ENCODE measurements at places on chromosomes 4 and X. TPM values are rescaled to one million over a fixed set of nuclear protein-coding genes. Genes with fewer than 3 reads are reported as not detected.
A peak's percentile ranks its signal among the peaks of the same experiment; 100 is the strongest.

ENPP6 gene
- polyA plus RNA-seq: 9.4 TPM

DNA sequence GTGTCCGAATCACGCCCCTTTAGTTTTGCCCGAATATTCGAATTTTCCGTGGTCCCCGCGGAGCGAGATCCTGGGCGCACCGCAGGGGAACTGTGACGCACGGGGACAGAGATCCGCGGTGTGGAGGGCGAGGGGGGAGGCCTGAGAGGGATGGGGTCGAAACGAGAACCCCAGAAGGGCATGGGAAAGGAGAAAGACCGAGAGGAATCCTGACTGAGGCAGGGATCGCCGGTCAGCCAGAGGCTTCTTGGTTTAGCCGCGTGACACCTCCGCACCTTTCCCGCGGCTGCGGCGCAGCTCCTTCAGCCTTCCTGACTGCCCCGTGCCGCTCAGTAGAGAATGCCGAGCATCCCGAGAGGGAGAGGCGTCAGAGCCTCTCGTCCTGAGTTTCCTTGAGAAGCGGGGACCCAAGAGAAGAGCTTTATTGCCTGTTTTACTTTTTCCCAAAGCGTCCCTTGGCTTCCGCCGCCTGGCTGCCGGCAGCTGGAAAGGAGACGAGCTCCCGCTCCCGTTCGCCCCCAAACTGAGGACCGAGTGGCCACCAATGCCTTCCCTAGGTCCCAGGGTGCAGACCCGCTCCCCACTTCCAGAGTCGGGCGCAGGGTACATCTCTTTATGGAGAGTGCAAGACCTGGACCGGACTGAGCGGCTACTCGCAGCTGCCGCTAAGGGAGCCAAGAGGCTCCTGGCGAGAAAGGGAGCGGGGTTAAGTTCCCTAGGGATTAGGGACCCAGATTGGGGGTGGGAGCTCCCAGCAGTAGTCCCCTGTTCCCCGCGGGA is 911 bp upstream of the GPR50 start:
- DNase-seq: no peak

DNA sequence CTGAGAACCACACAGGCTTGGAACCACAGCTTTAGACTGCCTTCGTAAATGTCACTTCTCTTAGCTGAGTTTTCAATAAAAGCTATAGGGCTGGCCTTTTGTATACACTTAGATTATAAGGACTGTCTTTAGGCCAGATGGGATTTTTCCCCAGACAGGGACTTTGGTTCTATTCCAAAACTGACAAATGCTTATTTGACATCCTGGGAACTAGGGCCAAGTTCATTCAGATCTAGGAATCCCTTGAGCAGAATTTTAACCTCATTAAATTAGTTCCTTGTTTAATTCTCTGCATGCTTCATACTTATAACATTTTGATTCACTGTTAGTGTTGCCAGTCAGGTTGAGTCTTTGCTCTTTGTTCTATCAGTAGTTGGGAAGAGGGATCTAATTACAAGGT is 23.1 kb downstream of the ZRSR2 start:
- DNase-seq: no peak

OR13H1 gene
- not detected for polyA plus RNA-seq

DNA sequence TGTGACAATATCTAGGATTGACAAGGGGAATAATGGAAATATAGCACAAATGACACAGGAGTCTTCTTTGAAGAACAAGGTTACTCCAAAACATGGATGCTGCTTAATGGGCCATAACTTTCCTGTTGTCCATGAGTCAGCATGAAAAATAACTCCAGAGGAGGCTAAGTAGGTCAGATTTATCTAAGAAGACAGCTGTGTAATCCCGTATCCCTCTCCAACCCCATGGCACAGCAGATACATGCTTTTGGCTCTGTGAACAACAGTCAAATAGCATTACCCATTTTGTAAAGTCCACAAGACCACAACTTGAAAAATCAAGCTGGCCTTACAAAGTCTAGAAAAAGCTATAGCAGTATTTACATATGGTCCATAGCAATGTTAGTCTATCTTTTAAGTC is 2.1 kb upstream of the TMEM131L start:
- peak; percentile 60 for DNase-seq

GRCh38 chr4:70392057-70392776 is 5.5 kb upstream of the OPRPN start:
- DNase-seq: no peak

- DNase-seq: no peak
Observed at GRCh38 chr4:126495163-126495752, 1137.5 kb upstream of the INTU start.

RPS6KA6 gene
- polyA plus RNA-seq: 18.1 TPM

DNA sequence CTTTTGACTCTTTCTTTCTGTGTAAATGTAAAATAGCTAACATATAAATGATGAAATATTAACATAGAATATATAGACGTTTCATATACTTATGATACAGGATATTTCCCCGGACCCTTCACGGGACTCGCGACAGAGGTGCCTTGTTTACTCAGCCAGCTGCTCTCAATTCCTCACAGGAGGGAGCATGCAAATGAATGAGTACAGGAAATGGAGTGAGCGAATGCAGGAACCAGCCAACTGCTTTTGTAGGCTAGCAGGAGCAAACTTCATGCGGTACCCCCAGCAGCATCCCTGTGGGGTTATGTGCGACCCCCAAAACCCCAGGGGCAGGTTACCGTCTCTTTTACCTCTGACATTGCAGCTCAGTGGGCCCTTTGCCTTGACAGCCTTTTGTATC is 110.3 kb upstream of the PDHA2 start:
- no peak for DNase-seq

DNA sequence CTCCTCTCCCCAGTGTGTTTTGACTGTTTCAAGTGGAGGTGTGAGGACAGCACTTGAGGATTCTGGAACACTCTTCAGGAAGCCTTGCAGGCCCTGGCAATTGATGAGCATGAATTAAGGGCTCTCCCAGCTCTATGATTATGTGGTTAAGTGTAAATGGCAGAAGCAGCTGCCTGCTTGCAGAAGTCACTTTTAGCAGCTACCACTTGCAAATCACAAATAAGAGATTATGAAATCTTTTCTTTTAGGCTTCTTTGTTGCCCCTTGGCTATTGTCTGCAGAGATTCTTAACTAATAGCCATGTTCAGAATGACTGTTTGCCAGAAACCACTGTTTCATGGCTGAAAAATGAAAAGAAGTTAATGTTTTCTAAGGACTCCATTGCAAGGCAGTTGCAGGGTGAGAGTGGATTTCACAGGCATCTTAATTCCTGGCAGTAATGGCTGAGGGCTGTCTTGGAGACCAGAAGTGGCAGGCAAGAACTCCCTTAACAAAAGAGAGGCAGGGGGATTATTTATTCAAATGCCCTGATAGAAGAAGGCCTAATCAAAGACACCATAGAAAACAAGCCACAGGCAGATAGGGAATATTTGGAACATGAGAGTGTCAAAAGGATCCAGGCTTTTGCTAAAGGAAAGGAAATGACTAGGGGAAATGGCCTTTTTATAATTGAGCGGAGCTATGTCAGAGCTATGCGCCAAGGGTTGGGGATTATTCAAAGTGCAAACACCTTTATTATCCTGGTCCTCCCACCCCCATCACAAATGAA is 8.3 kb upstream of the HOPX start:
- no peak for DNase-seq

MTMR8 gene
- 1.7 TPM for polyA plus RNA-seq

- DNase-seq: no peak
Observed at GRCh38 chrX:136185401-136186022, 38.2 kb downstream of the FHL1 start.

- no peak for DNase-seq
Observed at GRCh38 chr4:5881340-5881739, 11.5 kb downstream of the CRMP1 start.

GRCh38 chrX:9357518-9358114 is 107.2 kb upstream of the TBL1X start:
- DNase-seq: no peak

- no peak for DNase-seq
Observed at GRCh38 chr4:18945464-18945863, 923.9 kb upstream of the LCORL start.

GRCh38 chr4:53043055-53043454 is 180.9 kb downstream of the RASL11B start:
- DNase-seq: no peak

ADH1A gene
- polyA plus RNA-seq: 0.60 TPM

FGFBP2 gene
- polyA plus RNA-seq: 0.22 TPM

DNA sequence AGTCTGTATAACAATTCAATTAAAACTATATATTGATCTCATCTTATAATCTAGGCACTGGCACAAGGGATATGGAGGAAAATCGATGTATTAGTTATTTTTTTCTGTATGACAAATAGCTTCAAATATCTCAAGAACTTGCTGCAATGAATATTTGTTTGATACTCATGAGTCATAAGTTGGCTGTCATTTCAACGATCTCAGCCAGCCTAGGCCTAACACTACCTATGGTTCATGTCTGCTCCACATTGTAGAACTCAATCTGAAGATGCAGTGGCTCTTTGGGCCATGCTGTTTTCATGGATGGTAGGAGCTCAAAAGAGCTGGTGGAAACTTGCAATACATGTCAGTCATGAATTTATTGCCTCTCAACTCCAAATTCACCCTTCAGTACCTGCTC is 44.7 kb downstream of the MAGEB17 start:
- no peak for DNase-seq

- DNase-seq: no peak
Observed at GRCh38 chr4:66906314-66906713, 639.0 kb downstream of the CENPC start.

KCNE5 gene
- polyA plus RNA-seq: 6.5 TPM

DNA sequence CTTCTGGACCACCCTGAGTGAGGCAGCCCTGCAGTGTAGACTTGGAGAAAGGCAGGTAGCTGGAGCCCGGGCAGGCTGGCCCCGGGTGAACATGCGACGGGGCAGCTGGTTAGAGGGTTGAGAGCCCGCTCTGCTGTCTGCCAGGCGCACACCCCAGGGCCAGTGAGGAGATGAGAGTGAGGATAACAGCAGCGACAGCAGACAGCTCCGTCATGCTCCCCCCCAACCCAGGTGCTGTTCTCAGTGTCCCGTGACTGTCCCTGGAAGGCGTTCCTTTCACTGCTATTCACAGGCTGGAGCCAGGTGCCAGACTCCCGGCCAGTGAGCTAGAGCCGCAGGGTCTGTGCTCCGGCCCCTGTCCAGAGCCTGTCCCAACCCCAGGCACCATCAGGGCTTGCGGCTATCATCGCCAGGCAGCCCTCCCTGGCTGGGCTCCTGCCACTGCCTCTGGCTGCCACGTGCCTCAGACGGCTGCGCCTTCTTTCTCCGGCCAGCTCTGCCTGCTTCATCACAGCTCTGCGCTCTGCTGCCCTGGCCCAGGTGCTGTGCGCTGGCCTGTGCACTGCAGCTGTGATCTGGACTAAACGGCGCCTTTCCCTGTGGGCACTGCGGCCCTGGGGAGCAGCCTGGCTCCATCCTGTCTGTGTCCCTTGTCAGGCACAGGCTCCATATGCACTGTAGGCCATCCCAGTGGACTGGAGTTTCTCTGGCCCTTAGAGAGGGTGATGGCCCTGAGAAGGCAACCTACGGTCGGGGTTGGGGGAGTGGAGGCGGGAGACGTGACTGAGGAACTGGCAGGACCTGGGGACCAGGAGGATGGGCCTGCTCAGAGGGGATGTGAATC is 19.8 kb downstream of the NSG1 start:
- no peak for DNase-seq
